IPS DF 6.9 (cell line): ENCODE measurements at places on chromosomes 3 and 15.

- DNase-seq, result no peak
Observed at GRCh38 chr3:125143538-125143937, 69.0 kb downstream of the SLC12A8 start.

DNA sequence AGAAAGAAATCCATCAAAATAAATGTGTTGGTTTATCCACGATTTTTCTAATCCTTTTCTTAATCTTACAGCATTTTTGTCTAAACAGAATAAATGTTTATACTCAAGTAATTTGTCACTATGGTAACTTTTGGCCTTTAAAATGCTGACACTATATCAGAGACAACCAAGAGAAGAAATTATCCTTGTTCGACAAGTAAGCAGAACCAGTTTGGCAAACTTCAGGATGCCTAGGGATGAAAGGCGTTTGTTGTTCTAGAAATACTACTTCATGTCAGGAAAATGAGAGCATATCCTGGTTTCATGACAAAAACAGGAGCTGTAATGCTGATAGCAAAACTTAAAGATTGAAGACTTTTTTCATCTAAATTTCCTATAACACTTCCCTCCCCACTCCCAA, 308.0 kb upstream of the ATP11B start:
- no peak for DNase-seq

DNA sequence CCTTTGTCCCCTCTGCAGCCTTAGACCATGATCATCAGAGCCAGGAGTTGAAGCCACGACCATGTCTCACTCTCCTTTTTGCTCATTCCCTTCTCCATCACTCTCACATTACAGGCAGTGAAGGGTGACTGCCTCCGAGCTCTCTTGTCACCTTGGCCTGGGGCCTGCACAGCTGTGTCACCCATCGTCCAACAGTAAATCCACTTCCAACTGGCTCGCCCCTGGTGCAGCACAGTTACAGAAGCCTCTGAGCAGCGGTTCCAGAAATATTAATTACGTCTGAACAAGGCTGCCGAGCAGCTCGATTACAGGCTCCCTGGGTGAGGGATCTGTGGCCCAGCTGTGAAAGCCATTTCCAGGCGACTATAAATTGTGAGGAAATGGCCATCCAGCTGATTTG, 528.2 kb downstream of the NR2F2 start:
- DNase-seq, result no peak

- DNase-seq, result no peak
Observed at GRCh38 chr15:78394026-78394425, 44.0 kb upstream of the IREB2 start.

DNA sequence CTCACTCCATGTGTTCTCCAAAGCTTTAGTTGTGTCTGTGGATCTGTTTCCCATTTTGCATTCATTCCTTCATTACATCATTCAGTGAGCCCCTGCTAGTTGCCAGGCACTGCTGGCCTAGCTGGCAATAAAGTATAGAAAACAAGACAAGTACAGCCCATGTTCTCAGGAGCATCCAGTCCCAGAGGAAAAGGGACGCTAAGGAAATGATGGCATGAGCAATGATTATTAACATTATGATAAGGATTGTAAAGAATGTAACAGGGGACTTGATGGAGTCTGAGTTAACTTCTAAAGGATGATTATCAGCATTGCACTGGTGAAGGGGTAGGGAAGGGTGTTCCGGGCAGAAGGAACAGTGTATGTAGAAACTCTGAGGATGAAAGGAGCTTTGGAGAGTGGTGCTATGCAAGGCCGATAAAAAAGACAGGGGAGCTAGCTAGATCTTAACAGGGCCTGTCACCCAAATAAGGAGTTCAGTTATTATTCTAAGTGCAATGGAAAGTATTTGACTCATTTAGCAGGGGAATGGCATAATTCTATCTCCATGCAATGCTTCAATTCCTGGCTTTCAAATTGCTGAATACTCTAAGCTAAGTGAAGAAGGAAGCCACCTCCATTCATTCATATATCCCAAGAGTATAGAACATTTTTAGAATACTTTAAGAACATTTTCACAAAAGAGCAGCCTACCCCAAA, 258.2 kb upstream of the STT3B start:
- no peak for DNase-seq

DNA sequence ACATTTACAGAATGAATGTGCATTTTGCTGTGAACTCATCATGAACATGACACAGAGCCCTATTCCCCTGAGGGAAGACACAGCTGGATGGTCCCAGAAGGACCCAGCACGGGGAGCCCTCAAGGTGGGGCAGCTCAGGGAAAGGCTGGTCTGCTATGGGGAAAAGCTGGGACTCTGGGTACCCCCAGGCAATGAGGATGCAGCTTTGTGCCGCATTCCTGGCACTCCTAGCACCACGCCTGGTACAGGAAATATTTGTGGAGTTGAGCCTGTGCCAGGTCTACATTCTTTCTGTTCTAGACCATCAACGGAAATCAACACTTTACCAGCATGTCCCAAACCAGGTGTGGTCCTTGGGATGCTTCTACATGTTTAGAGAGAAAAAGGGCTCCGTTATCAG, 74.0 kb downstream of the SRGAP3 start:
- no peak for DNase-seq

DNA sequence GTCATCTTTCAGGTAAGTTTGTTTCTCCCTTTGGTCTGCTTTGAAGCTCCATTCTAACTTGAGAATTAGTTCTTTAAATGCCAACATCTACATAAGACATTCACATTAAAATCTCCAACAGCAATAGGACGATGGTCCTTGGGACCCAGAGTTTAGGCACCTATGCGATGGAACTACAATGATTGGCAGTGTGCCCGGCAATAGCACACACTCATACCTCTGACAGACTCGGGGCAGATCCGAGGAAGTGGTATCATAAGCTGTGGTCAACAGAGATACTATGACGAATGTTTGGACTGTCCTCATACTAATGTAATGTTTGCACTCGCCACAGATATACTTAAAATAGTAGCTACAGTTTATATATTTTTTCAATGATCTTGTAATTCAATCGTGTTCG, 34.2 kb upstream of the NR2F2 start:
- DNase-seq, result no peak

DNA sequence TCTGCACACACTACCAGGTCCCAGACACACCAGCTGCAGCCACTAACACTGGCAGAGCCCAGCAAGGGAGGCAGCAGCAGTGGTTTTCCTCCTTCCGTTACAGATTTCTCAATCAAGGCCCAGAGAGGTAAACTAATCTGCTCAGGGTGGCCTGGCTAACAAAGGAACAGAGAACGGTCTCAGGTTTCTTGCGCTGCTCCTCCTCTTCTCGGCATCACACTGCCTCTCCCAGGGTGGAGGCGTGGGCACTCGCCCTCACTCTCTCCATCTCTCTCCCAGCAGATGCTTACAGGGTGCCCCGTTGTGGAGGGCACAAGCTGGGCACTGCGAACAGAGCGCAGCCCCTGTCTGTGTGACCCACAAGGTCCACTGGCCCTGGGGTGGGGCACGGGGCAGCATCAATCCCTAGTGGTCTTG, 228.7 kb downstream of the VPS13C start:
- DNase-seq, result no peak

GRCh38 chr3:153410517-153410916, 248.5 kb downstream of the RAP2B start:
- no peak for DNase-seq
